ENCODE measurements at places on chromosomes 7 and 10.
A peak's percentile ranks its signal among the peaks of the same experiment; 100 is the strongest.

DNA sequence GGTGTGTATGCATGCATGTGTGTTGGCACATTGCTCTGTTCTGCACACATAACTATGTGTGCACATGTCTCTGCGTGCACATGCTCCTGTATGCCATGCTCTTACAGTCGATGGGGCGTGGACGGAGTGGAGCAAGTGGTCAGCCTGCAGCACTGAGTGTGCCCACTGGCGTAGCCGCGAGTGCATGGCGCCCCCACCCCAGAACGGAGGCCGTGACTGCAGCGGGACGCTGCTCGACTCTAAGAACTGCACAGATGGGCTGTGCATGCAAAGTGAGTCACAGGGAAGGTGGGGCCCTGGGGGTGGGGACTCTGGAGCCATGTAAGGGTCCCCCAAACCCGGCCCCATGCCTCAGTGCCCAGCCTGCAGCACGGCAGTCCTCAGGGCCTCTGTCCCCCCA is 30.6 kb upstream of the SLC29A3 start:
- no peak for DNase-seq

- no peak for DNase-seq
Observed at GRCh38 chr7:11458736-11459483, 373.1 kb downstream of the THSD7A start.

DNA sequence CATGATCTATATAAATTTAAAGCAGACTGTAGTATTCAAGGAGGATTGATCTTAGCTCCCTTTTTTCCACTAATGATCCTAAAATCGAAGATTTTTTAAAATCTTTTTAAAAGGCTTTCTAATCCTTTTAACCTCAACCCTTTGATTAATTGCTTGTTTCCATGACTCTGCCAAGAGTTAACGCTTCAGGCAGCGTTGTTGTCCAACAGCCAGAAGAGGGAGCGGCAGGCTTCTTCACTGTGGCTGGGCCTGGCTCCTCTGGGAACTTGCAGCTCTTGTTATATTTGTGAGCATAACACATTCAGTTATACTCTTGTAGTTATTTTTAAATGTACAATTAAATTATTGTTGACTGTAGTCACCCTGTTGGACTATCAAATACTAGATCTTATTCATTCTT is 26.3 kb downstream of the CRCP start:
- no peak for DNase-seq

DNA sequence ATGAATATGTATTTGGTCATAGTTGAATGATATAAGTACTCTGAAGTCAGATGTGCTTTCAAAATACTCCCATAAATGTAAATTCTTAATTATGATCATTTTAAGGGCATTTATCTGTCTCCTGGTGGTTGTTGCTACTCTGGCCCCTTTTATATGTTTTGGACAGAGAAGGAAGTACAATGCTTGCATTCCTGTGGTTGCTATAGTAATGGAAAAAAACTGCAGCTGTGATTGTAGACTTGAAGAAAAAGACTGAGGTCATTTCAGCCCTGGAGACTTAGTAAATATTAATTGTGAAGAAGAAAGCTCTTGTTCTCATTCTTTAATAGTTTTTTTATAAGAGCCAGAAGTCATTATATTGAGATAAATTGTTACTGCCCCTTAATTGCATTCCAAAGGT is 70.2 kb upstream of the FERD3L start:
- DNase-seq, result no peak

DNA sequence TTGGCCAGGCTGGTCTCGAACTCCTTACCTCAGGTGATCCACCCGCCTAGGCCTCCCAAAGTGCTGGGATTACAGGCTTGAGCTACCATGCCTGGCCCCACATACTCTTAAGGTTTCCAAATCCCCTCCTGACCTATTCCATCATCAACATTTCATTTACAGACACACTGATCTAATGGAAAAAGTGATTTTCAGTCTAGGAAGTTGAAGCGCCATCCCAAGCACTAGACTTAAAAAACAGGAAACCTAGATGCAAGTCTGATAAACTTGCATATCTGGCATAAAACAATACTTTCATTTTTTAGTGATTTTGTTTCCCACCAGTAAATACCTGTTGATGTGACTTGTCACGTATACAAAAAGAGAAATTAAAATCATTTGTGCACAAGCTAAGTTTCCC is 44.0 kb downstream of the DNMBP start:
- DNase-seq, result no peak

DNA sequence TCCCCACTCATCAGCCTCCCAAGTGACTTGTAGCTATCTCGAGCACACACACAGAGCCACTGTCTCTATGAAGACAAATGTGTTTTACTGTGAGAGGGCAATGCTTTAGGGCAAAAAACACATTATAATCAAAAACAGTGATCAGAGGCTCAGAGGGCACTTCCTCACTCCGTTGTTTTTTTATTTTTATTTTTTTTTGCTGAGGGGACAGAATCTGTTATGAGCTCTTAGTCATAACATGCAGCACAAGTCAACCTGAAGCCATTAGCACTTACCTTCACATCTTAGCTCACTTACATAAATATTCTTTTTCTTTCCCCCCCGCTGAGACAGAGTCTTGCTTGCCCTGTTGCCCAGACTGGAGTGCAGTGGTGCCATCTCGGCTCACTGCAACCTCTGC is 157.7 kb downstream of the CALN1 start:
- no peak for DNase-seq

GRCh38 chr7:3154881-3155494 is 111.3 kb upstream of the CARD11 start:
- DNase-seq, result peak; percentile 29
